ENCODE measurements at places on chromosomes 6 and 20. TPM values are rescaled to one million over a fixed set of nuclear protein-coding genes. Genes with fewer than 3 reads are reported as not detected.

DAAM2 gene
- total RNA-seq, result 0.59 TPM

TNFRSF6B gene
- not detected for total RNA-seq

GPLD1 gene
- total RNA-seq, result 2.0 TPM

SLC52A3 gene
- total RNA-seq, result not detected

GMPR gene
- 5.0 TPM for total RNA-seq

ENPP3 gene
- total RNA-seq, result not detected

SLC24A3 gene
- total RNA-seq, result 9.7 TPM

GSTA2 gene
- total RNA-seq, result not detected

DNA sequence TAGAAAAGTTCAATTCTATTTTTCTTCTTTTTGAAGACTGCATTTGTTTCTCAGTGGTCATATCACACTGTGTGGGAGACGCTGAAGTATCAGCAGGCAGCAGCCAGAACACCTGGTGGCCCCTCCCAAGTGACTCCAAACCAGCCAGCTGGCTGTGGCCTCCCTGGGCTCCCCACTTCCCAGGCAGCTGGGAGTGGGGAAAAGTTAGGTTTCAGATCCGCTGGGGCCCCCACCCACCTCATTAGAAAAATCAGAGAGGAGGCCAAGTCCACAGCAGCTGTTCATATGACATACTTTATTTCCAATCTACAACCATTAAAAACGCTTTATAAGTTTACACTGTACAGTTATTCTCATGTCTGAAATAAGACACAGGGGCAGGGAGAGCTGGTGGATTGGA lies 3.6 kb upstream of the DSN1 start:
- H3K4me1 ChIP-seq, result peaks cover 28% of the 10 kb centered on the region
- peak overlapping the region; percentile 56 for H3K4me3 ChIP-seq
- DNase-seq, result no peak
- H3K27ac ChIP-seq, result peak overlapping the region; percentile 56
- H3K36me3 ChIP-seq, result no peaks in the 10 kb centered on the region

- peaks cover 10% of the 10 kb centered on the region for H3K4me1 ChIP-seq
Measured at GRCh38 chr6:18263418-18264218, 712 bp downstream of the DEK start.

GRCh38 chr6:126941751-126942150 lies 176.7 kb upstream of the RSPO3 start:
- H3K4me1 ChIP-seq, result no peaks in the 10 kb centered on the region
- no peak overlapping the region for H3K27ac ChIP-seq
- no peaks in the 10 kb centered on the region for H3K27me3 ChIP-seq
- H3K36me3 ChIP-seq, result no peaks in the 10 kb centered on the region
- no peak overlapping the region for H3K4me3 ChIP-seq
- DNase-seq, result no peak

- no peaks in the 10 kb centered on the region for H3K36me3 ChIP-seq
- H3K4me3 ChIP-seq, result no peak overlapping the region
- H3K27ac ChIP-seq, result no peak overlapping the region
Measured at GRCh38 chr6:79862126-79862525, 85.2 kb downstream of the ELOVL4 start.

GRCh38 chr6:147817042-147817689 lies 308.7 kb downstream of the SAMD5 start:
- H3K36me3 ChIP-seq, result no peaks in the 10 kb centered on the region
- no peaks in the 10 kb centered on the region for H3K4me1 ChIP-seq
- DNase-seq, result no peak
- H3K27ac ChIP-seq, result no peak overlapping the region
- H3K27me3 ChIP-seq, result peaks cover 2% of the 10 kb centered on the region

DNA sequence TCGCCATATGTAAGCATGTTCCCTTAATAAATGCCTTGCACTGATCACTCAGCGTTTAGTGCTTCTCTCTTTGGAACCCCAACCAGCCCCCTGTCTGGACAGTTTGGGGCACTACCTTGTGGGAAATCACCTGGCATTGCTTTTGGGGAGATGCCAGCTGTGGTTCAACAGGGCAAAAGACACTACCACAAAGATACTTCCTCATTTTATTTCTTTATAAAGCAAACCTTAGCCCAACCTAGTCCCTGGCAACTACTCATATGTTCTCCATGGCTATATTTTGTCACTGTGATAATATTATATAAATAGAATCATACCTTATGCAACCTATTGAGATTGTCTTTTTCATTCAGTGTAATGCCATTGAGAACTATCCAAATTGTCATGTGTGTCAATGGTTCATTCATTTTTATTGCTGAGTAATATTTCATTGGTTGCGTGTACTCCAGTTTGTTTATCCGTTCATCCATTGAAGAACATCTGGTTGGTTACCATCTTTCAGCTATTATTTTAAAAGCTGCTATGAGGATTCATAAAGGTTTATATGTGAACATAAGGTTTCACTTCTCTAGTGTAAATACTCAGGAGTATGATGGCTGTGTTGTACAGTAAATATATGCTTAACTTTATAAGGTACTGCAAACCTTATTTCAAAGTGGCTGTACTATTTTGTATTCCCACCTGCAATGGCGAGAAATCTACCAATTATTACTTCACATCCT lies 114.8 kb downstream of the MOXD1 start:
- H3K4me3 ChIP-seq, result no peak overlapping the region
- DNase-seq, result no peak
- peaks cover 7% of the 10 kb centered on the region for H3K4me1 ChIP-seq
- no peaks in the 10 kb centered on the region for H3K36me3 ChIP-seq

- DNase-seq, result no peak
- no peak overlapping the region for H3K27ac ChIP-seq
- H3K4me3 ChIP-seq, result no peak overlapping the region
- no peaks in the 10 kb centered on the region for H3K27me3 ChIP-seq
Measured at GRCh38 chr6:25660512-25660911, 8.5 kb downstream of the SCGN start.

DNA sequence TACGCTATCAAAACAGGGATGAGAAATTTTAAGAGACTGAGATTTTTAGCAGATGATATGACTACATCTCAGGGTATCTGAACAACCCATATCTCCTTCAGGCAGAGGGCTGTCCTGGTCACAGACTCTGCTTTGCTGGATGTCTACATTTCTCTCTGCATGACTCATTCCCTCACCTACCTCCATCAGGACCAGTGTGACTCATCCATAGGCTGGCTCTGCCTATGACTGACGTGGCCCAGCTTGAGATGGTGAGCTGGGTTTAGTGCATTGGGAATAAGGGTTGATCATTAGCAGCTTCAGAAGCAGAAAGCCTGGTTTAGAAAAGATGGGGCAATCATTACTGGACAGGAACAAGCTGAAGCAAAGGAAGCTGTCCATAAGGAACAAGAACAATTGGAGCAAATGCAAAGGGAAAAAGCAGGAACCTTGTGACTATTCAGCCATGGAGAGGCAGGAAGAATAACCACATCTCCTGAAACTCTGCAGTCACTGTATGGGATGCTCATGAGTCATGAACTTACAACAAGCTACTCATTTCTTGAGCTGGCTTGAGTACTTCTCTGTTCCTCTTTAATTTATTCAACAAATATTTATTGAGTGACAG lies 86.4 kb upstream of the CBLN4 start:
- no peaks in the 10 kb centered on the region for H3K4me1 ChIP-seq
- DNase-seq, result no peak
- peaks cover 1% of the 10 kb centered on the region for H3K27me3 ChIP-seq
- H3K36me3 ChIP-seq, result no peaks in the 10 kb centered on the region
- H3K4me3 ChIP-seq, result no peak overlapping the region

DNA sequence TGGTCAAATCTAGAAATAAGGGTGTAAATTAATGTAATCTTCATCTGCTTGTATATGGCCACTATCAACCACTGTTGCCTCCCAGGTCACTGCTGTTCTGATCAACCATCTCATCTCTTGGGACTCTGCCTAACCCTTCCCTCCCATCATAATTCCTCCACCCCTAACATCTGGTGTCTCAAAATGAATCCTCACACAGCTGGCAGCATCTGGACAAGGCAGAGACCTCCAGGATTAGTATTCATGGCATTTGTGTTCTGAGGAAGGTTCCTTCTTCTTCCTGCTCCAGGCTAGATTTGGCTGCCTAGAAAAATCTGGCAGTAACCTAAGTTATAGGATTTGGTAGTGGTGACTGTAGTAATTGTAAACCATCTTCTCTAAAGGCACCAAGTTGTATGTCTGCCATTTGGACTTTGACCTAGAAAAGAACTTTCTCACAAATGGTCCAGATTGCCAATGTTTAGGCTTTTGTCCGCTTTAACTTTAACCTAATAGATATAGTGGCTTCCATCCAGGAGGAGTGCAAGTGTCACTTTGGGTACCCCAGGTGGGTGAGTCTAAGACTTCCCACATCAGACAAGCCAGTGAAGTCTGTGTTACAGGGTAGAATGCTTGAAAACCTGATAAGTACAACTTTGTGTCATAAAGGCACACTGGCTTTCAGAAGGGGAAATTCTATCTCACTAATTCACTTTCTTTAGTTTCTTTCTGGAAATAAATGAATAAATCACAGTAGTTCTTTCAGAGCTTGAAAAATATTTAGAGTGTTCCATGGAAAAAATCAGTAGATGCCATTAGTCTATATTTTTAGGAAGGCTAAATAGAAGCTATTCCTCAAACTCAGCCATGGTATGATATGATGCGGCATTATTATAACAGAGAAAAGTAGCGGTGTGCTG lies 3.0 kb upstream of the PHACTR2 start:
- peaks cover 12% of the 10 kb centered on the region for H3K4me1 ChIP-seq
- no peak for DNase-seq
- peaks cover 4% of the 10 kb centered on the region for H3K27me3 ChIP-seq
- H3K27ac ChIP-seq, result no peak overlapping the region

- no peaks in the 10 kb centered on the region for H3K27me3 ChIP-seq
- no peak overlapping the region for H3K4me3 ChIP-seq
- no peak for DNase-seq
- peaks cover 15% of the 10 kb centered on the region for H3K4me1 ChIP-seq
- no peaks in the 10 kb centered on the region for H3K36me3 ChIP-seq
Measured at GRCh38 chr6:15773806-15774410, 111.1 kb upstream of the DTNBP1 start.

DNA sequence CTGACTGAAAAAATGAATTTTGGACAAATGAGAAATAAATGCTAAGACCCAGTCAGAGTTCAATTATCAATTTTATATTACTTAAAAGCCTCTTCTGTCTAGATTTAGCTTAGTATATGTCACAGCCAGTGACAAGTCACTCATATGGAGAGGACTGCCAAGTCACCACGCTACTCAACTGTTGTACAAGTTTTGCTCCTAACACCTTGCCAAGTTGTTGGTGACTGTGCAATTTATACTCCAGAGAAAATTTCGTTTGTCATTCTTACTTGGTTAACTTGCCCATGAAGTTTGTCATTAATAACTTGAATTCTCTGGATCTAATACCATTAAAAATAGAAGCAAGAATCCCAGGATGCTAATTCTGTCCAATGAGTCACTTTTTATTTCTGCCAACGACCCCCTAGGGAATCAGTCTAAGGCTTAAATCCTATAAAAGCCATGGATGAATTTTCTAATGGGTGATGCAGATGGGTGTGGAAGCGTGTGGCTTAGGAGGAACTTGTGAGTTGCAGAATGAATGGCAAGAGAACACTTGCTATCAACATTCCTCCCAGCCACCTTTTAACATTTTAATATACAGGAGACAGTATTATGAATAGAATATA lies 30.4 kb upstream of the FBXO30 start:
- H3K4me3 ChIP-seq, result no peak overlapping the region
- DNase-seq, result no peak
- H3K27ac ChIP-seq, result no peak overlapping the region
- no peaks in the 10 kb centered on the region for H3K27me3 ChIP-seq
- H3K4me1 ChIP-seq, result peaks cover 5% of the 10 kb centered on the region

DNA sequence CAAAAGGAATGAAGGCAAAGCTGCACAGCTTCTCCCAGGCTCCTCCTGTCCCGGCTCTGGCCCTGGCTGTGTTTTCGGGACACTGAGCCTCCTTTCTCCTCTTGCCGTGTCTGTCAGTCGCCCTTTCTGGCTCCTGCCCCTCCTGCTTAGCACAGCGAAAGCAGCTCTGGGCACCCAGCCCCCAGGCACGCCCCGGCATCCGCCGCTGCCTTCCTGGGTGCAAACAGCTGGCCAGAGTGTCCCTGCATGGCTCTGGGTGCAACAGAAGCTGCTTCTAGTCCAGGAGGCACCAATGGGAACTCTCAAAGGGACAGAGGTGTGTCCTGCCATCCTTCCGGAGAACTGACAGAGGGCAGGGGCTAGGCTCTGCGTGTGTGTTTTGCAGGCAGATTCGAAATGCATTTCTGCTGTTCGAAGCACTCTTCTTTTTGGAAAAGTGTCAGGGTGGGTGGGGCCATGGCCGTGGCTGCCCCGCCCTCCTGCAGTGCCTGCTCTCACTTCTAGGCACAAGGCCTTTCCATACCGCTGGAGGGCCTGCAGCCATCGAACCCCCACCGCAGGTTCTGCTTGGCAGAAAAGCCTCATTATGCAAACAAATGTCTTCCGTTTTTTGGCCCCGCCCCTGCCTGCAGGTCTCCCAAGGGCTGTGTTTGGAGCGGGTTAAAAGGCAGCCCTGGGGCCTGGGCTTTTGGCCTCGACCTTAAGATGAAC lies 15.5 kb downstream of the COL9A3 start:
- DNase-seq, result peak; percentile 50
- H3K27me3 ChIP-seq, result peaks cover 4% of the 10 kb centered on the region
- peak overlapping the region; percentile 7 for H3K4me3 ChIP-seq
- peaks cover 28% of the 10 kb centered on the region for H3K4me1 ChIP-seq

DNA sequence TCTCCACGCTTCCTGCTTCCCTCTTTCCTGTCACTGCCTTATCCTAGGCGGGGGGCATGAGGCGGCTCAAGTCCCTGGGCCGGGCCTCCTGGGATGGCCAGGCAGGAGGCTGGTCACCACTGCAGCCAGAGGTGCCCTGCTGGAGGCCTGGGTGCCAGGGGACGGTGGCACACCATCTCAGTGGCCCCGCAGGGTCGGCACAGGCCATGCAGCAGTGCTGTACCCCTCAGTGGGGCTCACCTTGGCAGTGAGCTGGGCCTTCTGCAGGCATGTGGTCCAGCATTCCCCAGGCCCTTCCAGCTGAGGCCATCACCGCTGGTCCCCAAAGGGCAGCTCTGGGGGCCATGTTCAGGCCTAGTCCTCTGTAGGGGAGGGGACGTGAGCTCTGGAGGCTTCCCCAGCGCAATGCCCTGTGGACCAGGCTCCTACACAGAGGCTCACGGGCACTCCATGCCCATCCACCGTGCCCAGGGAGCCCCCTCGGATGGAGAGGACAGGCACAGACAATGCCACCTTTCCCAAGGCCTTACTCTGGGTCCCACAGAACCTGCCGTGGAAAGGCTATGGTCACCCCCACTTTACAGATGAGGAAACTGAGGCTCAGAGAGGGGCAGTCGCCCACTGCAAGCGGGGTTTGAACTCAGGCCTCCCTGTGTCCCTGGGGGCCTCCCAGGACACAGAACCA lies 123.8 kb downstream of the TAF4 start:
- peaks cover 7% of the 10 kb centered on the region for H3K4me1 ChIP-seq
- H3K27me3 ChIP-seq, result no peaks in the 10 kb centered on the region
- no peak overlapping the region for H3K27ac ChIP-seq
- DNase-seq, result peak; percentile 13
- H3K36me3 ChIP-seq, result no peaks in the 10 kb centered on the region

- DNase-seq, result no peak
- H3K4me1 ChIP-seq, result peaks cover 32% of the 10 kb centered on the region
- H3K4me3 ChIP-seq, result no peak overlapping the region
- no peak overlapping the region for H3K27ac ChIP-seq
Measured at GRCh38 chr6:90893400-90893799, 306.5 kb upstream of the MAP3K7 start.

- no peak for DNase-seq
- no peaks in the 10 kb centered on the region for H3K36me3 ChIP-seq
- H3K27me3 ChIP-seq, result peaks cover 2% of the 10 kb centered on the region
- H3K27ac ChIP-seq, result no peak overlapping the region
Measured at GRCh38 chr6:74087899-74088298, 391.9 kb downstream of the CD109 start.
